ENCODE measurements at places on chromosomes 6 and 20.

GRCh38 chr20:31849306-31849930, 4.0 kb upstream of the FOXS1 start:
- DNase-seq, result no peak

DNA sequence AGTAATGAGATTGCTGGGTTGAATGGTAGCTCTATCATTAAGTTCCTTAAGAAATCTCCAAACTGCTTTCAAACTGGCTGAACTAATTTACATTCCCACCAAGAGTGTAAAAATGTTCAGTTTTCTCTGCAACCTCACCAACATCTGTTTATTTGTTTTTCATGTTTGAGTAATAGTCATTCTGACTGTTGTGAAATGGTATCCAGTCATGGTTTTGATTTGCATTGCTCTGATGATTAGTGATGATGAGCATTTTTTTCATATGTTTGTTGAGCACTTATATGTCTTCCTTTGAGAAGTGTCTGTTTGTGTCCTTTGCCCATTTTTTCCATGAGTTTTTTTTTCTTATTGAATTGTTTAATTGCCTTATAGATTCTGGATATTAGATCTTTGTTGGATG, 24.9 kb downstream of the DEFB125 start:
- DNase-seq, result no peak

- DNase-seq, result no peak
Measured at GRCh38 chr20:58097429-58097828, 131.0 kb downstream of the ANKRD60 start.

DNA sequence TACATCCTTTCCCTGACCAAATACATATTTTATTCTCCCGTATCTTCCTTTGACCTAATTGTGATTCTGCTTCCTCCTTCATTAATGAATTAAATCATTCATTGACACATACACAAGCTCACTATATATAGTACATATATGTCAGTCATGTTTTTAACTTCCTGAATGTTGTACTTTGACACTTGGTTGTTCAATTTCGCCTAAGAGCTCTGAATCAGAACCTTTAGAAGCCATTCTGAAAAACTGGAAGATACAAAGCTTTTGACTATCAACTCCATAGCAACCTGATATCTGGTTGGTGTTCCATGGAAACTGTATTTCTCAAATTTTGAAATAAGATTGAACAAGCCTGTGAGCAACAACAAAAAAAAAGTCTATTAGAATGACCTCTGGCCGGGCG, 27.3 kb upstream of the HFE start:
- no peak for DNase-seq

DNA sequence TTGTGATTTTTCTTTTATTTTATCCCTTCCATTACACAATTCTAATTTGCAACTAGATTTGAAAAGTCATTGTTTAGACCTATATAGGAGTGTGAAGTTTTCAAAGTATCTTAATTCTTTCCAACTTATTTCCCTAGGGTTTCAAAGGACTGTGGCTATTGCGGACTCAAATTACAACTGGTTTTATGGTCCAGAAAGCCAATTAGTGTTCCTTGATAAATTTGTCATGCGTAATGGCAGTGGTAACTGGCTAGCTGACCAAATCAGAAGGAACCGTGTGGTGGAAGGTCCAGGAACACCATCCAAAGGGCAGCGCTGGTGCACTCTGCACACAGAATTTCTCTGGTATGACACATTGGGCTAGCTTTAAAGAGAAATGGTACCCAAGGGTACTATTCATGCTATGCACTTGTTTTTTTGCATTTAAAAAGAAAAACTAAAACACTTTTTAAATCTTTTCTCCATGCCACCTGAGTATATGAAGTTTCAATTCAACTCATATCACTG, 27.9 kb upstream of the CALHM6 start:
- DNase-seq, result no peak

GRCh38 chr6:35980991-35981645, 43.3 kb downstream of the SLC26A8 start:
- DNase-seq, result no peak

DNA sequence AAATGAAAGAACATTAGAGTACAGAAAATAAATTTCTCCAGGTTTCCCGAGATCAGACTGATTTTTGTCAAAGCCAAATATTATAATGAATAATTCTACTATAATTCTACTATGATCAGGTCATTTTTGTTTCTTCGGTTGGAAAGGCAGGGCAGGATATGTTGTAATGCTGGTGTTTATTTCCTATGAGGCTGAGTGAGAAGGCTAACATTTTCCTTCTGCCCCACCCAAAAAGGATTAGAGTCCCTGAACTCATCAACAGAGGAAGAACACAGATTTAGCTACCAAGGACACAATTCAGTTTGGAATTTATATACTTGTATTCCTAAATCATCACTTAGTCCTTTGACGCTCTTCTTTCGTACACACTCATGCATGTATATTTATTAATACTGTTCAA, 318.9 kb downstream of the SYNE1 start:
- DNase-seq, result no peak

- no peak for DNase-seq
Measured at GRCh38 chr20:63064310-63064709, 57.5 kb upstream of the BHLHE23 start.

DNA sequence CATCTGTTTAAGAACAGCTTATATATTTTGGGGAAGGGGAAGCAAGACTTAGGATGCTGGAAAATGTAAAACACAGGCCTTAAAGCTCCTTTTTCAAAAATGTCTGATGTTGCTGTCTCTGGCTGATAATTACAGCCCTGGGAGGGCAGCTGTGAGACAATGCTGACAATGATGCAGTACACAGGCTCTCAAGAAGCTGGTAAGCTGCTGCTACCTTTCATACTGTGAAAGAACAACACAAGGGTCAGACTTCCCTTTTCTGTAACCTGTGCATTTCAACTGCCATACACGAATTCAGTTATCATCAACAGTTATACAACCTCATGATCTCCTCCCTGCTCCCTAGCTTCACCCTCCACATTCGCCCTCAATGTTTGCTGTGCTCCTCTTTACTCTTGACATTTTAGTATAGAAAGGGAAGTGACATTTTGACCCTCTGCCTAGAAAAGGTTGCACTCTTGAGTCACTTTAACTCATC, 25.2 kb downstream of the MAP7 start:
- DNase-seq, result no peak
